ENCODE measurements at places on chromosomes 5 and 9.
A peak's percentile ranks its signal among the peaks of the same experiment; 100 is the strongest.

GRCh38 chr9:131402738-131403492 is 9.0 kb downstream of the PRRC2B start:
- DNase-seq: no peak

DNA sequence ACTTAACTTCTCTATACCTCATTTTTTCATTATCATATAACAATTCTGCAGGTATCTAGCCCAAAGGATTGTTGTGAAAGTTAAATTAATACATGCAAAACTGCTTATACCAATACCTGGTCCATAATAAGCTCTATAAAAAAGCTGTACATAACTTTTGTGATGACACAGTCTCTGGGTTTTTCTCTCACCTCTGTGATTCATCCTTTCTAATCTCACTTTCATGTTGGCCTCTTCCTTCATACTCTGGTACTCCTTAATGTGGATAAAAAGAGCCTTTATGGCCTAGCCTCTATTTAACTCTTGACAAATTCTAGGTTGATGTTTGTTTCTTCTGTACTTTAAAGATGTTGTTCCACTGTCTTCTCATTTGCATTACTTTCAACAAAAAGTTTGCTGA is 162.9 kb upstream of the ACOT12 start:
- no peak for DNase-seq

- DNase-seq: no peak
These were observed 11.8 kb upstream of the TMC1 start for GRCh38 chr9:72509635-72510034.

DNA sequence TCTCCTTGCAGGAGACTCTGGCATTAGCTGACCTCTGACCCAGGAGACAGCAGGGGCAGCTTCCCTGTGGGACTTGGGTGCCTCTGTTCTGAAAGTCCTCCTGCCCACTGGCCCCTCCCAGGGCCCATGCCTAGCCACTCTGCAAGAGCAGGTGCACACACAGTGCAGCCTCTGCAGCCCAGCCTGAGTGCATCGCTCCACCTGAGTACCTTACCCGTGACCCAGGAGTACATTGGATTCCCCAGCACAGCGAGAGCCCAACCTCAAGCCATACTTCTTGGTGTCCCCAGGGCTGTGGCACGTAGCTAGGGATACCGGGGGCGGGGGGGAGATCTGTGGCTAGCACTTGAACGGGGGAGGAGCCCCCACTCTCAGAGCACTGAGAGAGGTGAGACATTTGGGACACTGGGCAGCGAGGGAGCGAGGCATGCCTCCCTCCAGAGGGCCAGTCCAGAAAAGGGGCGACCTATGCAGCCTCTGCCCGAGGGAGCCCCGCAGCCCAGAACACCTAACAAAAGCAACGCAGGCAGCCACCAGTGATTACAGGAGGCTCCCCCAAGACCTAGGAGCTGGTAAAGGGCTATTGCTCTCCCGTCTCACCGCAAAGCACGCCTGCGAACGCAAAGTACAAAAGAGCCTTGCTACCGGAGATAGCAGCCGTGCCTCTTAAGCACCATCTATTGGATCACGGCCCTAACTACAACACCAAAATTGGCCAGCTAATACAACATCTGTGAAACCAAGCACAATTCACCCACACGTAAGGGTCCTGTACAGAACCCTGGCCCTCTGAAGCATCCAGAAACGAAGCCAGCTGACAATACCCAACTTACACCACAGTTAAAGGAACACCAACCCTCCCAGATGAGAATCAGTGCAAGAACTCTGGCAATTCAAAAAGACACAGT is 826 bp upstream of the PRDM9 start:
- DNase-seq: no peak

GRCh38 chr9:134936346-134937163 is 18.8 kb upstream of the FCN1 start:
- peak; percentile 83 for DNase-seq

- DNase-seq: no peak
These were observed 68.9 kb downstream of the SH3RF2 start for GRCh38 chr5:146005264-146005663.

DNA sequence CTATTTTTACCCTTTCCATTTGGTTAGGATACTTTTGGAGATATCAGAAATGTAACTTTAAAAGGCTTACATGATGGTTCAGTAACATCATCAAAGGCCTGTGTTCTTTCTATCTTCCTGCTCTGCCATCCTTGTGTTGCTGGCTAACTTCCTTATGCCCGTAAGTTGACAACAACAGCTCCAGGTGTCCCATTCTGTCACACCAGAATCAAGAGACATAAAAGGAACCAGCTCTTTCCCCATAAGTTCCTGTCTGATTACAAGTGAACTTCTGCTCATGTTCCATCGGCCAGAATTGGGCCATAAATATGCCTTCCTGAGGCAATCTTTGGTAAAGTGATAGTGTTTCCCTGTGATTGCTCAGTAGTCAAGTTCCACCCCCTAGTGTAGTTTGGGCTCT is 92.4 kb downstream of the FAM170A start:
- no peak for DNase-seq

DNA sequence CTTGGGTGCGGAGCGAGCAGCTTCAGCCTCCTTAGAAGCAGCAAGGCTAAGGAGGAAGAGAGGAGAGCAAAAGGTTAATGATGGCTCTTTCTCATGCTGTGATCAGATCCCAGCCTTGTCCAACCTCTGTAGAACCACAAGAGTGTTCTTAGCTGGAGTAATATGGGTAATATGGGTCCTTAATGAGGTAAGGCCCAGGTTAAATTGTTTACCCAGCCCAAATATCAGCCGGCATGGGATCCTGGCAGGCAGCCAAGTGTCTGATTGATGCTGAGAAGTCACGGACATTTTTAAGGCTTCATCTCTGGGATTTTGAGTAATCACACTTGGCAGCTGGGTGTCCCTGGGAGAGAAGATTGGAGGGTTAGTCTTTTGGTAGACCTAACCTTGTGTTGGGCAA is 32.3 kb downstream of the GLRA1 start:
- no peak for DNase-seq

DNA sequence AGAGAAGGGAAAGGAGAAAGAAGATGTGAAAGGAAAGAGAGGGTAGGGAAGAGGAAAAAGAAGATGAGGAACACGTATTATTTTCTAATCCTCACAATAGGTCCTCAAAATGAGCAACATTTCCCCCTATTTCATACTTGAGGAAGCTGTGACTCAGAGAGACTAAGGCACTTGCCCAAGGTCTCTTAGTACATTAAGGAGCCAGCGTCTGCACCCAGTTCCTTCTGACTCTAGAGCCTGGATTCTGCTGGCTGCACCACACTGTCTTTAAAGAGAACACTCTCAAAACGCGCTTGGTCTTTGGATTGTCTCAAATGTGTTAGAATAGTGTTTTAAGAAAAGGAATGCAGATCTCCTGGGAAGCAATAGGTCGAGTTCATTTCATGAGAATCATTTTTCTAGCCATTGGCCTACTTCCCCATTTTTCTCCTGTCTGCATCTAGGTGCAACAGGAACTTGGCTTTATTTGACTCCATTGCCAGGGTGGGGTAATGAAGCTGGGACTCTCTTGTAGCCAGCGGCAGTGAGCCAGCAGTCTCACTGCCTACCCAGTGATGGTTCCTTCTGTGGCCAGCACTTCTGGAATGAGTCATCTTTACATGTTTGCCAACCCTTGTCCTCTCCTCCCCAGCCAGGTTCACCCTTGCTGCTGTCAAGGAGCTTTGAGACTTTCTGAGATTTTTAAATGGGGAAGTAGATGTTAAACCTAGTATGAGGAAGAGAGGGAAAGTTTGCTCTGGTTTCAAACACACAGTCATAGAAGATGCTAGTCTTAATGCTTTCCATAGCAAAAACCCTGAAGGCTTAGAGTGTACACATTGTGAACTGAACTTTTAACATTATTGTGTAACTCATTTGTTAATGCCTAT is 82.7 kb downstream of the DOCK8 start:
- DNase-seq: peak; percentile 35

DNA sequence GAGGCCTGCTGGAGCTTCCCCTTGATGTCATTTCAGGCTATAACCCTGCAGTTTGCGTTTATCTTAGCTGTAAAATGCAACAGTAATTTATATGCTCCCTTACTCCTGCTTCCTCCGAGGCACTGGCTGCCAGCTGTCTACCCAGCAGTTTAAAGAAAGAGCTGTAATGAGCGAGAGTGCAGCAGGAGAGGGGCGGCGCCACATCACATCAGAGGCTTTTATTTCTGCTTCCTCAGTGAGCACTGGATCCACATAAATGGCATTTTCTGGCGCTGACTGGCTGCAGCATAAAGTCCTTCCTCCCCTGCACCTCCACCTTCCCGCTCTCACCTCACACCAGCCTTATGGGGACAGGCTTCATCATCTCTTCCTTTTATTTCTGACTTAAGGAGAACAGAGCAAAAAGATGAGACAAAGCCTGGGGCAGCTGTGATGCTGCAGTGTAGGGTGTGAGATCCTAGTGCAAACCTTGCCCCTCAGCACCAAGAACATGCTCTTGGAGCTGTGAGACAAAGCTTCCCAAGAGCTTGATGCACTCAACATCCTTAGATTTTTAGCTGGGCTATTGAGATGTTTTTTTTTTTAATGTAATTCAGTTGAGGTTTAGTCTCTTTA is 829.6 kb upstream of the ZNF608 start:
- no peak for DNase-seq

GRCh38 chr9:87020169-87020950 is 73.1 kb upstream of the GAS1 start:
- DNase-seq: no peak

- no peak for DNase-seq
These were observed 124.8 kb downstream of the HSD17B3 start for GRCh38 chr9:96177005-96177718.

DNA sequence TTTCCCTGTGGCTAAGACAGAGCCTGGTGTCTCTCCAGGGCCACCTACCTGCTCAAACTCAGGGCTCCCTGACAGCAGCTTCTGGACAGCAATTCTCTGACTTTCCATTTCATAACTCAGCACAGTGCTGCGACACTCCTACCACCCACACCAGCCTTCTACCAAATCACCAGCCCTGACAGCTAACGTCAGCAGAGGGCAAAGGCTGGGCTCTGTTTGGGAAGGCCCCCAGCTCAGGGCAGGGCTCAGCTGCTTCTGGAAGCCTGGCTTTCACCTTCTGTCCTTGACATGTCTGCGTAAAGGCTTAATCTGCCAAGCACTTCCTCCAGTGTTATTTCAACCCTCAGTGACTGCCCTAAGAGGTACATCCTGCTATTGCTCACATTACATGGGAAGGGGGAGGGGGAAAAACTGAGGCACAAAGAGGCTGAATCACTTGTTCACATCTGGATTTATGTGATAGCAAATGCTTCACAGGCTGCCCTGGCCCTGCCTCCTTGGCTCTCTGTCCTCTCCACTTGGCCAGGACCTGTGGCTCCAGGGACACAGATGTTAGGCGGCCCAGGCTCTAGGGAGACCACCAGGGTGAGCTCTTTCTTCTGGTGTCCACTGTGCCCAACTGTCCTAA is 102.5 kb upstream of the PANK3 start:
- no peak for DNase-seq

DNA sequence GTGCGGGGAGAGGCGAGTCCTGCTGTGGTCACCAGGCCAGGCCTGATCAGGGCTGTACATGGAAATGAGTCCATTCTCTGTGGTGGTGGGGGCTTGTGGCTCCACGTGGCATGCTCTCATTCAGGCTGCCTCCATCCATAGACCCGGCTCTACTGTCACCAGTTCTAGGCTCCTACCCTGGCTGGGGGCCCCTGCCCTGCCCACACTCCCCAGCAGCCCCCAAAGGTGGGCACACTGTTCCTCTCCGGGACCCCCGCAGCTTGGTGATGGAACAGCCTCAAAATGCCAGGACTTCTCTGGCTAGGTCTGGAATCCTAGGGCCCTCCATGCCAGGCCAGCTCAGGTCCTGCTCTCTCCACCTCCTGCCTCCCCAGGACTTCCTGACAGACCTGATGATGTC is 111.7 kb downstream of the DAB2IP start:
- no peak for DNase-seq

DNA sequence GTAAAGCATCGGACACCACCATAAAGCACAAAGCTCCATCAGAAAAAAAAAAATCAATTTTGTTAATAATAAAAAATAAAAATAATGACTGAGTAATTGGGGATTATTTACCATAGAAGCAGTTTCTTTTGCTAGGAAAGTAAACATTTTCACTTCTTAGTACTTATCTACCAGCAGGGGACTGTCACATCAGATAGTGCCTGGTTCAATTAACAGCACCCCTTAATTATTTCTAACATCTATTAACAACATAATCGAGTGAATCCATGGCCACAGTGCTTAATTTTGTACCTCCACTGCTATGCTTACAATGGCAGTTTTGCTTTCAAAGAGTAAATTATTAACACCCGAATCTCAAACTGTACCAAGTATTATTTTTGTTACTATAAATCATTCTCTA is 221.7 kb downstream of the SMARCA2 start:
- DNase-seq: no peak

DNA sequence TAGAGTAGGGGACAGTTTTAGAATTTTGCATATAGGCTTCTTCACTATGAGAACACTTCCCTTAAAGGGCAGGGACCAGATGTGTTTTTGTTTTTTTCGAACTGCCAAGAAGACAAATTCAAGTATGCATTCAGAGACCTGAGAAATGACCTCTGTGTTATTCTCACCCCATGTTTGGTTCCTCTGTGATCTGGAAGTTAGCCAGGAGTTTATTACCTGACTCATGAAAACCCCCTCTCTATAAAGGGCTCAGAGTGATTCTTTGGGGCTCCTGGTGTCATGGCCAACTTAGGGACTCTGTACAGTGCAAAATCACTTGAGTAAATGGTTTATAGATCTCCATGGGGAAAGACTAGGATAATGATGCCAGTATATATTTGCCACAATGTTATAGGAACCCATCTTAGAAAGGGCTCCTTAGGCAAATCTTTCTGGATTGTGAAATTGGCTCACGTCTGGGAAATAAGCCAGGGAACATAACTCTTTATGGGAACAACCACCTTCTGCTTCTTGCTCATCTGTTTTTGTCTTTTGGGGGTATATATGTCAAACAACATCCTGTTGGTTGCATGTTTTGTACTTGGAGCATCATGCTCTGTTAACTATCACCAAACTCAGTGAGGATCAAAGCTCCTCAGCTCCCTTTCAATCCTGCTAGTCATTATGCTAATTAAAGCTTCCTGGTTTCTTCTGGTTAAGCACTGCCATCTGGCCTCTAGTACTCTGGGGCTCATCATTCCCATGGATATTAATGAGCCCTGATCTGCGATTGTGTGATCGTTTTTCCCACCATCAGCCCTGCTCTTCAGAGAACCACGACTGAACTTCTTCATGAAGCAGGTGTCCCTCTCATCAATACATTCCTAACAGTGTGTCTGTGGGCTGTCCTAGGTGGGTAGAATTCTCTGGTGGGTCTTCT is 173.4 kb upstream of the CDH12 start:
- no peak for DNase-seq
